ENCODE measurements at places on chromosomes 12 and 14.

DNA sequence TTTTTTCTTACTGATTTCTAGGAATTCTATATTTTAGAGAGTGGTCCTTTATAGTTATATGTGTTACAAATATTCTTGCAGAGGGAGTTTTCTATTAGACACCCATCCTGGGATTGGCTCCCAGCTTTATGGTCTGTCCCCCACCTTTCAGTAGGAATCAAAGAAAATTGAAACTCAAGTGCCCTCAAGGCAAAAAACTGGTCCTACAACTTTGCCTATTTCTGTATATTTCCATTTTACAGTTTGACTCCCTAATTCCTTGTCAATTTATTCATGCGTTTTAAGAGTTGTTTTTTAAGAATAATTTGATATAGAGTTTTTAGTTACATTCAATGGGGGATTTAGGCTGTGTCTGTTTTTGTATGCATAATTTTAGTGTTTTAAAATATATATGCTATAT is 208.9 kb downstream of the SYNE2 start:
- no peak for DNase-seq

DNA sequence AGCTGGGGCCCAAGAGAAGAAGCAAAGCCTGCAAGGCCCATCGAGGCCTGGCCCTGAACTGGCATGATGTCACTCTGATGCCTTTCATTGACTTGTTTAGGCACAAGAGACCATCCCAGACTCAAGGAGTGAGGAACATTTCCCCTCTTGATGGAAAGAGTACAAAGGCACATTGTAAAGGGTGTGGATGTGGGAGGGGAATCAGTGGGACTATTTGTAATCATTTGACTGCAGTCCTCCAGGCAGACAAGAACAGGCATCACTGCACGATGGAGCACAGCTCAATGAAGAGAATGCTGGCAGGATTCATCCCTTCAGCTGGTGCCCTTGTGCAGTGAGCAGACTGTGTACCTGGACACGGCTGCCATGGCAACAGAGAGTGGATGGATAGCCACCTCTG is 87.9 kb downstream of the LGMN start:
- no peak for DNase-seq

- no peak for DNase-seq
Observed at GRCh38 chr14:89649451-89650075, 232.5 kb upstream of the FOXN3 start.

- no peak for DNase-seq
Observed at GRCh38 chr12:2124466-2125023, 71.8 kb downstream of the CACNA1C start.

DNA sequence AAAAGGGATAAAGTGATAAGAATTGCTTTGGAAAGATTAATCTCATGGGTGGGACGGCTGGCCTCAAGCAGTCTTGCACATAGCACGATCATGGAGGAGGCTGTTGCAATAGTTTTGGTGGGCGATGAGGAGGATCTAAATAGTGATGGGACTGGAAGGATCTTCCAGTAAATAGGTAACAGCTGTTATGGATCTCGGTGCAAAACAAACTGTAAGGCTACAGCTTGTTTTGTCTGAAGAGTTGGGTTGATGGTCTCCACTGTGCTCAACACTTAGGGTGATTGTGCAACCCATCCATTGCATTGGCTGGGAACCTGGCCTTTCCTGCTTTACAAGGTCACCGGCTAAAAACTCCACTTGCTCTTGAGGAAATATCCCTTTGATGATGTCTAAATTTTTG is 21.0 kb downstream of the IGF1 start:
- no peak for DNase-seq

GRCh38 chr14:101761881-101762529 is 496 bp downstream of the PPP2R5C start:
- DNase-seq = no peak

GRCh38 chr12:20142956-20143355 is 225.4 kb upstream of the PDE3A start:
- DNase-seq = no peak

DNA sequence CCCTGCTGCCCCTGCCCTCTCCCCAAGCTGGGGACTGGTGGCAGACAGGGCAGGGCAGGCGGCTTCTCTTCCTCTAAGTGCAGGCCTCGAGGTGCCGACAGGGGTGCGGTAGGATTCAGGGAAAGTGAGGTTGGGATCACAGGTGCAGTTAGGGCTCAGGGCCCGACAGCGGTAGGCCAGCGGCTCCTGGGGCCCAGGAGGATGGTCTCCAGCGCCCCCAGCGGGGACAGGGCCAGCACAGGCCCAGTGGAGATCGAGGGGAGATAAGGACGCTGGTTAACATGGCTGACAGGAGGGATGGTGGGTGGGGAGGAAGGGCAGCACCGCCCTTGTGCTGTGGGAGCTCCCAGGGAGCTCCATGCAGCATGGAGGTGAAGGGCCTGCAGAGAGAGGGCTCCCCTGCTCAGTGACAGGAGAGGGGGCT is 935 bp upstream of the CRIP1 start:
- DNase-seq = no peak

DNA sequence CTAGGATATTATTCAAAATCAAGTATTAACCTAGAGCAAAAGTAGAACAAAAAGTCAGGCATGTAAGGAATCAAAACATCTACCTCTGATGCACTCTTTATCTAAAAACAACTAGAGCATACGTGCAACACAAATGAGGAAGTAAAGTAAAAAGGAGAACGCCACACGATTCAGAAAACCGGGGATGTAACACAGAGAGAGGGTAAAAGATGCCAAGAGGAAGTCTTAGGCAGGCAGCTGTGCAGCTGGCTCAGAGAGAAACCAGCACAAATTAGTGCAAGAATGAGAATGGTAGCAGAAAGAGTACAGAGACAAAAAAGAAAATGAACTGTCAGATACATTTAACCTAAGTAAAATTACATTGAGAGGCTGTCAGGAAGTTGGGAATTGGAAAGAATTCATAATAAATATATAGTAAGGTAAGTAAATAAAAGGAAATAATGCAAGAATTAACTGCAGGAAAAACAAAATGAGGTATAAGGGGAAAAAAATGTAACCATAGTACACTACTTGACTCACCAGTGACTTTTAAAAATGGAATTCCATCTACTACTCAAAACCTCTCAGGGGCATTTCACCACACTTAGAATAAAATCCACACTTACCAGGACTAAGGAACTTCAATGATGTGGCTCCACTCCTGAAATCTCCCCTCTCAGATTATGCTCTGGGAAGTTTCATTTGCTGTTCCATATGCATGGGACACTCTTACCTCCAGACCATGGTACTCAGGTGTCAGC is 17.1 kb downstream of the BCAT1 start:
- no peak for DNase-seq

GRCh38 chr14:105080161-105080560 is 14.9 kb upstream of the GPR132 start:
- DNase-seq = no peak

GRCh38 chr14:90554341-90554740 is 157.5 kb downstream of the CALM1 start:
- peak; percentile 45 for DNase-seq

DNA sequence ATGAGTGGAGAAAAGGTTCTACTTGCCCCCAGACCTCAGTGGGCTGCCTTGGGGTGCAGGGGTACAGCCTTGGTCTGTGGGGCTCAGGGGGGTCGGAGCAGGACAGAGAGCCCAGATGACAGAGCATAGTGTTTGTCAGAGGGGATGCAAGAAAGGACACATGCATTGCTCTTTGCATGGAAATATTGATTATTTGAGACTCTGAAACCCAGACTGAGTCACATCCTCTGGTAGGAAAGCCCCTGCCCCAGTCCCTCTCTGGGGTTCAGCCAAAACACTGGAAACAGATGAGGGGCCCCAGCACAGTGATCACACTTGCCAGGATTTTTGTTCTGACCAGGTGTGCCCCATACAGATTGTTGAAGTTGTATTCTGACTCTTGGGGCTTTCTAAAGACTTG is 1094.4 kb downstream of the BCL11B start:
- DNase-seq = no peak

DNA sequence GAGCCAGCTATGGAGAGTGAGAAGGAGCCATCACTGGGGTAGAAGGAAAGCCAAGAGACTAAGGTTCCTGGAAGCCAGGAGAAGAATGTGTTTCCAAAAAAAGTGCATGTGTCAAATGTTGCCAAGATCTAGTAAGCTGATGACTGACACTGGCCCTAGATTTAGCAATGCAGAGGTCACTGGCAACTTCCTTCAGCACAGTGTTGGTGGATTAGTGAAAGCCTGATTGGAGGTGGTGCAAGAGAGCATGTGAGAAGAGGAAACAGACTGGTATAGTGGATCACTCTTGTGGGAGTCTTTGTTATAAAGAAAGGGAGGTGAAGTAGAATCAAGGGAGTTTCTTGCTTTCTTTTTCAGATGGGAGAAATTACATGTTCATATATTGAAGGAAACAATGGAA is 34.1 kb upstream of the CHGA start:
- no peak for DNase-seq

DNA sequence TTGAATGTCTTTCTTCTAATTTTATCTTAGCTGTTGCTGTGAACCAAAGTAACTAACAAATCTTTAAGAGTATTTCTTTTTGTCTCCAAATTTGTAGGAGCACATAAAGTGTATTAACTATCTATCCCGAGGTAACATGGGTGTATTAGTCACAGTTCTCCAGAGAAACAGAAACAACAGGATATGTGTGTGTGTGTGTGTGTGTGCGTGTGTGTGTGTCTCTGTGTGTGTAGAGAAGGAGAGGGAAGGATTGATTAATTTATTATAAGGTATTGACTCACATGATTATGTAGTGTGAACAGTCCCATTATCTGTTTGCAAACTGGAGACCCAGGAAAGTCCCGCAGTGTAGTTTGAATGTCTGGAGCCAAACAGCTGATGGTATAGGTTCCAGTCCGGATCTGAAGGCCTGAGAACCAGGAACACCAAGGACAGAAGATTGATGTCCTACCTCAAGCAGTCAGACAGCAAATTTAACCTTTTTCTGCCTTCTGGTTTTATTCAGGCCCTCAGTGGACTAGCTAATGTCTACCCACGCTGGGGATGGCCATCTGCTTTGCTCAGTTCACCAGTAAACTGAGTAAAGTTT is 14.4 kb downstream of the G2E3 start:
- no peak for DNase-seq

- no peak for DNase-seq
Observed at GRCh38 chr12:2029851-2030250, 22.9 kb upstream of the CACNA1C start.

DNA sequence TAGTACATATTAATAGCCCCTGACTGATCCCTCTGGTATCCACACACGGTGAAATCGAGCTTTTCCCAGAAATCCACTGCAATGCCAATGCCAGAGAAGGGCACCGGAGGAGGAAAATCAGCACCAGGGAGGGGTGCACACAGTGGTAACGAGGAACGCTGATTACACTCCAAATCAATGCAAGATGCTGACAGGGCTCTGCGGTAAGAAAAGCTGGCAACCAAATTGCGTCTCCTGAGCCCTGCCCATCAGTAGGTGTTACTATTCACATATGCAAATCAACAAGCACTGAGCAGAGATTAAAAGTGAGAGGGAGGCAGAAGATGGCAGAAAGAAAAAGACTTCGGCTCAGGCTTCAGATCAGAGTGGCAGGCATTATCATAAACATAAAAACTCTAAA is 159.1 kb downstream of the RPS29 start:
- no peak for DNase-seq

GRCh38 chr12:18242380-18243089 is 18.8 kb upstream of the PIK3C2G start:
- DNase-seq = no peak

DNA sequence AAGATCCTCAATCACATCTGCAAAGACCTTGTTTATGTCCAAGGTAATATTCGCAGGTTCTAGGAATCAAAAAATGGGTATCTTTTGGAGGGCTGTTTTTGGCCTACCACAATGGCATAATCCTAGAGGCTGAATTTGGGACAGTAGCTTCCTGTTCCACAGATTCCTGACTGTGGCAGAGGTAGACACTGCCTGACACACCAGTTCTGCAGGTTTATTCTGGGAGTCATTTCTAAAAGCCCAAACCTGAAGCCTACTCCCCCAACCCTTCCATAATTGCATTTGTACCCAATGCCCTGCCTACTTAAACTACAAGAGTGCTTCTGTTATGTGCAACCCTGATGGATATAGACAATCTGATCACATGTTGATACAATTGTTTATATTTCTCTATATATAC is 378.9 kb downstream of the PCNX1 start:
- no peak for DNase-seq

DNA sequence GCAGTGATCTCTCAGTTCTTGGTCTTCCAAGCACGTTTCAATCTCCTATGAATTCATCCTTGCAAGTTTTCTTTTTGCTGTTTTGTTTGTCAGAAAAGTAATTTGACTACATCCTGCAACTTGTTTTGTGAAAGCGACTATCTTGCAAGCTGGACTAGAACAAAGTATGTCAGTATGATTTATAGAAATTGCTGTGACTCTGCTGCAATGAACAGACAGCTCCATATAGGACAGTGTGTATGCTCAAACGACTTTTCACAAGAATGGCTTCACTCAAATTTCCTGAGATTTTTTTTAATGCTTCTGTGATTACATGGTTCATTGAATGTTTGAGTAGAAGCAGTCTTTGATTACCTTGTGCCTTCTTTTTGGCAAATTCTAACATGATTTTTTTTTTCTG is 123.5 kb upstream of the TRHDE start:
- DNase-seq = no peak

DNA sequence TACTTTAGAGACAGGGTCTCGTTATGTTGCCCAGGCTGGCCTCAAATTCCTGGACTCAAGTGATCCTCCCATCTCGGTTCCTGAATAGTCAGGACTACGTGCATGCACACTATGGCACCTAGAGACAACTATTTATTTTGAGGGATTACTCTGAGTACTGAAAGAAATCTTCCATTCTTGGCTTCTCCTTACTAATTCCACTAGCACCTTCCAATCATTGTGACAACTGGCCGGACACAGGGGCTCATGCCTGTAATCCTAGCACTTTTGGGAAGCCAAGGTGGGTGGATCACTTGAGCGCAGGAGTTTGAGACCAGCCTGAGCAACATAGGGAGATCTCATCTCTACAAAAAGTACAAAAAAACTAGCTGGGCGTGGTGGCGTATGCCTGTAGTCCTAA is 42.1 kb upstream of the MTERF2 start:
- DNase-seq = no peak

DNA sequence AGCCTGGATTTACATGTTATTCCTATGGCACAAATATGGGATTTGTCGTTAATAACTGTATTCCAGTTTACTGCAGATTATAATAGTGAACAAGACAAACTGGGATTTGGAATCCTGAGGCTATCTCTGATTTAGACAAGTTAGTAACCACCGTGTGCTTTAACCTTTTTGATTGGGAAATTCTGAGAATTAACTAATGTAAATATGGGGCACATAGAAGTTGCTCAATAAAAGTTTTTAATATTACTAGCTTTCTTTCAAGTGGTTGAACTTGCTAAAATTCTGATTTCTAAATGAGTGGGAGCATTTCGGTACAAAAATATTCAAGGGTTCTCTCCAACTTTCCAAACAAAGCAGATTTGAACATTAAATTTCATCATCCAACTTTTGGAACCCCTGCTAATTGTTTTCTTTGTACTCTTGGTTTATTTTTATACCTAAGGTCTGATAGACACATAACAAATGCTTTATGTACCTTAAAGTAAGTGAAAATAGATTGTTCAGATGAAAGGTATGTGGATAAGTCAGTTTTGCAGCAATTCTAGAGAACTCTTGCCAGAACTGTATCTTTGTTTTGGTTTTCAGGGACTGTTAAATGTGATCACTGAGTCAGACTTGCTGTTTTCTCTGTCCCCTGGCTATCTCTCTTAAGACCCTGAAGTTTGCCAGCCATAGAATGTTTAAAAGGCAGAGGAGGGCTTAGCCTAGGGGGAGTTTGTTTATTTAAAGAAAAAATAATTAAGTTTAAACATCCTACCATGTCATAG is 57.5 kb downstream of the FRS2 start:
- no peak for DNase-seq

- DNase-seq = no peak
Observed at GRCh38 chr14:69170839-69171238, 17.9 kb upstream of the DCAF5 start.
